ENCODE measurements at places on chromosomes 3 and 15. TPM values are rescaled to one million over a fixed set of nuclear protein-coding genes. Genes with fewer than 3 reads are reported as not detected.

Gene GABRB3
- total RNA-seq, result 2.7 TPM

DNA sequence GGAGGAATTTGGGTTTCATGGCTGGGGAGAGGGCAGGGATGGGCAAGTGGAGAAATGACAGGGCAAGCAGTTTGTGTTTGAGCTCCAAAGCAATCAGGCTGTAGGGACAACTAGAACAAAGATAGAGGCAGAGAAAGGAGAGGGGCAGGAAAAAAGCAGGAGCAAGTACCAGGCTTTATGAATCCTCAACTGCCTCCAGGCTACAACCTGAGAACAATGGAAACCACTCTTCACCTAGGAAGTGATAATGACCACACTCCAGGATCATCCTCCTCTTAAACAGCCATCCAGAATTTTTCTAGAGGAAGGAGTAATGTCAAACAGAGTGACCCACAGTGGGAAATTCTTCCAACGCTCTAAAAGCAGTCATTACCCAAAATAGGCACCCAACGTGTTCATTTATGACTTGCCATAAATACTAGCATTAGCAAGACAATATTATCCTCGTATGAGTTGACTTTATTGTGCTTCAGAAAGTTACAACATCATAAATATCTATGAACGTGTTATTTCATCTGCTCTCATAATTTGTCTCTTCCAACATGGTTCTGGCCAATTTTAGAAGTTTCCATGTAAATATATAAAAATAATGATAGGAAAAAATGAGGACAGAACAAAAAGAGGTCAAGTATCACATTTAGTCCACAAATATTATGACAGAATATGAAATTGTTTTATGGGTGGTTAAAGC, 50.5 kb downstream of the TNFAIP8L3 start:
- no peak for DNase-seq

Gene ANAPC13
- total RNA-seq, result 85.6 TPM

- DNase-seq, result no peak
Observed at GRCh38 chr3:36666166-36666565, 98.2 kb downstream of the DCLK3 start.

- no peak for DNase-seq
Observed at GRCh38 chr3:10330319-10330718, 9.4 kb upstream of the SEC13 start.

- no peak for DNase-seq
Observed at GRCh38 chr15:67521783-67522568, 1.0 kb downstream of the C15orf61 start.

- DNase-seq, result no peak
Observed at GRCh38 chr3:39779511-39780230, 29.7 kb upstream of the MYRIP start.

DNA sequence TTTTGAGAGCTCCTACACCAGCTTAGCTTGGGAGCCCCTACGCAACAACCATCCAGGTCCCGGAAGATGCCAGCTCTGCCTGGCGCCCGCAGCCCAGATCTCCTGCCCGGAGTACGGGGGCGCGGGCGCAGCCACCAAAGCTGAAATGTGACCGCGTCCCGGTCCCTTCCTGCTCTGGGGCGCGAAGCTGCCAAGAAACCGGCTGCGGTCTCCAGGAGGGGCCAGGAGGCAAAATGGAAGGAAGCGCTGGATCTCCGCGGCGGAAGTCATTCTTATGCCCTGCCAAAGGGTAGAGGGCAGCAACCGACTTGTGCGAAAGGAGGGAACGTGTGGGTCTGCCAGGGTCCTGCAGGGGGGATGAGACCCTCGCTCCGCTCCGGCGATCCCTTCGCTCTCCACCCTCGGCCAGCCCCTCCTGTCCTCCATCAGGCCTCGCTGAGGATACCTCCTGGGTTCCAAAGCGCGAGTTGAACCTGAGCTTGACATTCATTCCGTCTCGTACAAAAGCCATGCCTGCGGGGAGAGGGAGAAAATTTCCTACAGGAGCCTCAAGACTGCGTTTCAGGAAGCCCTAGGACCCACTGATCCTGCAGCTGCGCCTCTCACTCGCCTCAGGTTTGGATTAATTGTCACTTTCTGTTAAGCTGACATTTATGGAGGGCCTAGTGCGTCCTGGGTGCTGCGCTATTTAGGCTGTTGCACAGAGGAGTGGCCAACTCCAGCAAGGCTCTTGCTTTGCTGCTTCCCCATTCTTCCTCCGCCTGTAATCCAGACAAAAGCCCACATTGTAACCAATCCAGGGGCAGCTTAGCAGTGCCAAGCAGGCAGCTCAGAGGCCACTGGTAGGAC, 98.3 kb upstream of the VGLL3 start:
- peak; percentile 77 for DNase-seq

Gene CASR
- total RNA-seq, result not detected

Gene SH2D7
- not detected for total RNA-seq

DNA sequence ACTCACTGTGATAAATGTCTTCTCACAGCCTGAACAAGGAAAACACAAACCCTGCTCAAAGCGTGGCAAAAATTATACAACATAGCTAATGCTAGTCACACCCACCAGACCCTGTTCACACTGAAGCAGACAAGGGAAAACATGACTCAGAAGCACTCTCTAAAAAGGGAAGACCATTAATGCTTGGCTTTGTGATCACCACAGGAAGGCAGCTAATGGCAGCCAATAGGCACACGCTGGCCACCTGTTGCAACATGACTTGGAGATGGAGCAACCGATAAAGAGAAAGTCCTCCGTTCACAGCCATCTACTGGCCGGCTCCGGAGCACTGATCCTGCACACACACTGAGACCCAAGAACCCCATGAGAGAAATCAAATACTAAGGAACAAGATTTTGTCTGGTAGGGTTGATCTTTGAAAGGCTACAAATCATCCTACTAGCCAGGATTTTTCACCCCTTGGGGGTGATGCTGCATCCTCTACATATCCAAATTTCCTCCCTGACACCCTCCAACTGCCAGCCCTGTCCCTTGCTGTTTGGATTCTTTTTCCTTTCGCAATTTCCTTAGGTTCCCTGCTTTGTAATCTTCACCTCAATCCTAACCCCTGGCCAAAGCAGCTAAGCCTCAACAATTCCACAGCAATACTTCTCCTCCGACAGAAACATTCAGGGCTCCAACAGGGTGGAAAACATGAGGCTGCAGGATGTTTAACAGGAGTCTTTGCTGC, 3.2 kb downstream of the ZXDC start:
- DNase-seq, result peak; percentile 86

Gene CCR9
- total RNA-seq, result not detected

- peak; percentile 47 for DNase-seq
Observed at GRCh38 chr15:70169147-70169546, 71.4 kb upstream of the TLE3 start.

DNA sequence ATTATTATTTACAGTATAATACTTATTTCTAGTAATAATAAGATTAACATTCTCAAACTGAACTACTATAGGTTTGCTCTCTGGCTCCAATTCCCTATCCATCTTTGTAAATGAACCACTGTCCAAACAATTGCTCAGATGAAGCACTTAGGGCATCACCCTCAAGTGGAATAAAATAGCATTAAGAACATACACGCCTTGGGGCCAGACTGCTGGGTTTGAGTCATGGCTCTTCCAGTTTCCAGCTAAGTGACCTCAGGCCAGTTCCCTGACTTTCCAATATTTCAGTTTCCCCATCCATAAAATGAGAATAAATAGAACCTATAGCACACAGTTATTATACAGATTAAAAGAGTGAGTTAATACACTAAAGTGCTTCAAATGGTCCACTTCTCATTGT, 507.2 kb downstream of the MAGI1 start:
- no peak for DNase-seq

Gene BLM
- total RNA-seq, result 0.75 TPM

GRCh38 chr15:70795311-70795665, 31.9 kb upstream of the UACA start:
- DNase-seq, result no peak

DNA sequence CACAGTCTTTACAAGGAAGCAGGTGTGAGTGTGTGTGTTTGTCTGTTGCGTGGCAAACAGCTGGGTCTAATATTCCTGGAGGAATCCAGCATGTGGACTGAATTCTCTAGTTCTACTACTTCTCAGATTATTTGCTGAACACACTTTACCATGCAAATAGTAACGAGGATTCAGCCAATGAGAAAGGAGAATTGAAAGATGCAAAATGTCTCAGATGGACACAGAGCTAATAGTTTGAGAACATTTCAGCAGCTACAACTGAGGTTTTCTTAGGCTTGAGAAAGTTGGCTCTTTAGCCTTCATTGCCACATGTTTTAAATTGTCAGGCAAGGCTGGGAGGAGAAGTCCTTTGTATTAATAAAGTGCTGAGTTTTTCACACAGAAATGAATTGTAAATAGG, 568.0 kb upstream of the MDFIC2 start:
- DNase-seq, result no peak

Gene NR2C2
- total RNA-seq, result 32.7 TPM

DNA sequence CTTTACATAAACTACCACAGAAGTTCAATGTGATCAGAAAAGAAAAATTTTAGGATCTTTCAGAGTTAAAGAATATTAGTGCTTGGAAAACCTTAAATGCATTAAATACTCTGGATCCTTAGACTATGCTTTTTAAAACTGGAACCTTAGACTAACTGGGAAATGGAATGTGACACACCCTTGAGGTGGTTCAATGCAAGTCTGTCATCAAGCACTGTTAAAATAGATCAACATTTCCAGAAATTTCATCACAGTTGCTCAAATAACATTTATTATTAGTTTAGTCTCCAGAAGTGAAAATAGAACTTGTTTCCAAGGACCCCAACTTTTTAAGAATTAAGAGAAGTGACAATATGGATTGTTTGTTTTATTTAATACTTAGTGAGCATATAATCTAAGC, 71.8 kb downstream of the GAP43 start:
- DNase-seq, result no peak

DNA sequence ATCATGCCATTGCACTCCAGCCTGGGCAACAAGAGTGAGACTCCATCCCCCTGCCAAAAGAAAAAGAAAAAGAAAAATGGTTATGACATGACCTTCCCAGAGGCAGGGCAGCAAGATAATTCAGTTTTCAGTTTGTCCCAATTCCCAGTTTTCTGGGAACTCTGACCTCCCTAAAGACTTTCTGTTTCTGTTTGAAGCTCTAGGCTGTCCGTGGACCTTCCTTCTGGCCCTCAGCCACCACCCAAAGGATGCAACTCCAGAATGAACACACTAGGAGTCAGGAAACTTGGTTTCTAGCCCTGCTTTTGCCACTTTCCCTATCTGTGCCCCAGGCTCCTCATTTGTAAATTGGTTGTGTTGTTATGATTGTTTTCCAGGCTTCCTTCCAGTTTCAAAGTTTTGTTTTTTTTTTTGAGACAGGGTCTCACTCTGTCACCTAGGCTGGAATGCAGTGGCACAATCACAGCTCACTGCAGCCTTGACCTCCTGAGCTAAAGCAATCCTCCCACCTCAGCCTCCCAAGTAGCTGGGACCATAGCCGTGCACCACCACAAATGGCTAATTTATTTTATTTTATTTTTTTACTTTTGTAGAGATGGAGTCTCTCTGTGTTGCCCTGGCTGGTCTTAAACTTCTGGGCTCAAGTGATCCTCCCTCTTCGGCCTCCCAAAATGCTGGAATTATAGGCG, 68.6 kb downstream of the CDC25A start:
- DNase-seq, result no peak

DNA sequence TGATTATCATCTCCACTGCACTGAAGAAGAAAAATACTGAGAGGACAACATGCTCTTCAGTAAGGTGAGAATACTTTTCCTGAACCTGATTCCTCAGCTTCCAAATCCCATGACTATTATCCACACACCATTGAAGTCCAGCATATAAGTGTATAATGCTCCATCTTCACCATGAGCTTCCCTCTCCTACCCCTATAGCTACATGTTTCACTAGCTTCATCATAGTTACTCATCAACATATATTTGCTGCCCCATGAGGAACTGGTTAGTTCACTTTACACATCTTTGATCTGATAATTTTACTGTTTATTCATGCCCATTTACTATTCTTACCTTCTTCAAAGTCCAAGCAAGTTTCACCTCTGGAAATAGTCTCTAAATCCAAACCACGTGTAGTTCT, 908.5 kb upstream of the SEMA6D start:
- DNase-seq, result no peak

Gene PDZRN3
- total RNA-seq, result 66.0 TPM

- DNase-seq, result no peak
Observed at GRCh38 chr3:190863119-190863465, 598 bp upstream of the GMNC start.

DNA sequence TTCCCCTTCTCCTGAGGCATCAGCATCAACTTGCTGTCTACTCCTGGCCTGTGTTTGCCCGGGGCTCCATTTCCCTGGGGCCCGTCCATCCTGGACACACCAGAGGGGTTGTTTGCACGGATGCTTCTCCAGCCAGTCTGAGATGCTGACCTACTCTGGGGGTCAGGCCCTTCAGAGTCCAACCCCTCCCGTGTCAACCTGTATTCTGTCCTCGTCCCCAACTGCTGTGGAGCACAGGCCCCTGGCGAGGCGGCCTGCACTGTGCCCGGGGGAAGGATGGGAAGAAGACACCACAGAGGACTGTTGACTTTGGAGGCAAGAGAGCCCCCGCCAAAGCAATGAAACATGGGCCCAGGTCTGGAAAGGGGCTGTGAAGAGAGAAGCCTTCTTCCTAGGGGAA, 25.8 kb downstream of the ALS2CL start:
- DNase-seq, result peak; percentile 67
